Stimulated activated CD4-positive, alpha-beta T cell treated with anti-CD3 and anti-CD28 coated beads, Interleukin-2, amount 100 ng/mL, for 24 hours (primary cell): ENCODE measurements at places on chromosomes 6 and 20.

DNA sequence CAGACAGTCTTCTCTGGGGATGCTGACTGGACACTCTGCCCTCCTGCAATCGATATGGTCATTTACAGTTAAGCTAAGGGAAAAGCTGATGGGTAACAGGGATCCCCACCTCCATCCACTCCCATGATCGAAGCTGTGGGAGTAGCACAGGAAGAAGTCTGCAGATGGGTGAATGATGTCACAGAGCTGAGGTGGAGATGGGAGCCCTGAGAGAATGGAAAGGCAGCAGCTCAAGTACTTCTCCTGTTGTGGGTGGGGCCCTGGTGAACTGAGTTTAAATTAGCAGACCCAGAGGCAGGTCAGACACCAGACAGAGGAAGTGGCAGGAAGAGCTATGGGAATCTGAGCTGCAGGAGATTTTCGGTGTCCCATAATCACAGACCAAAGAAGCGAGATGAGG, 29.0 kb downstream of the HDGFL1 start:
- DNase-seq = no peak

DNA sequence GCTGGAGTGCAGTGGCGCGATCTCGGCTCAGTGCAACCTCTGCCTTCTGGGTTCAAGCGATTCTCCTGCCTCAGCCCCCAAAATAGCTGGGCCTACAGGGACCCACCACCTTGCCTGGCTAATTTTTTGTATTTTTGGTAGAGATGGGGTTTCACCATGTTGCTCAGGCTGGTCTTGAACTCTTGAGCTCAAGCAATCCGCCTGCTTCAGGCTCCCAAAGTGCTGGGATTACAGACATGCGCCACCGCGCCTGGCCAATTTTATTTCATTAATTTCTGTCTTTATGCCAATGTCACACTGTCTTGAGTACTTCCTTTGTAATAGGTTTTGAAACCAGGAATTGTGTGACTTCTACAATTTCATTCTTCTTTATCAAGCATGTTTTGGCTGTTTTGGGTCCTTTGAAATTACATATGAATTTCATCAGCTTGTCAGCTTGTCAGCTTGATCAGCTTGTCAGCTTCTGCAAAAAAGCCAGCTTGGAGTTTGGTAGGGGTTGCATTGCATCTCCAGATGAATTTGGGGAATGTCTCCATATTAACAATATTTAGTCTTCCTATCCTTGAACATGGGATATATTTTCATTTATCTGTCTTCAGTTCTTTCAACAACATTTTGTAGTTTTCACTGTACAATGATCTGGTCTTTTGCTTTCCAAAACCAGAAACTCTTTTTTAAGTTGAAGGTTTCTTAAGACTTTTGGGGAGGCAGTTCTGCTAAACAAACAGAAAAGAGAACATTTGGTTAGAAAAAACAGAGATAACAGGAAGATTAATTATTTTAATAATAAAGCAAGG, 20.8 kb downstream of the ZFAND3 start:
- no peak for DNase-seq

DNA sequence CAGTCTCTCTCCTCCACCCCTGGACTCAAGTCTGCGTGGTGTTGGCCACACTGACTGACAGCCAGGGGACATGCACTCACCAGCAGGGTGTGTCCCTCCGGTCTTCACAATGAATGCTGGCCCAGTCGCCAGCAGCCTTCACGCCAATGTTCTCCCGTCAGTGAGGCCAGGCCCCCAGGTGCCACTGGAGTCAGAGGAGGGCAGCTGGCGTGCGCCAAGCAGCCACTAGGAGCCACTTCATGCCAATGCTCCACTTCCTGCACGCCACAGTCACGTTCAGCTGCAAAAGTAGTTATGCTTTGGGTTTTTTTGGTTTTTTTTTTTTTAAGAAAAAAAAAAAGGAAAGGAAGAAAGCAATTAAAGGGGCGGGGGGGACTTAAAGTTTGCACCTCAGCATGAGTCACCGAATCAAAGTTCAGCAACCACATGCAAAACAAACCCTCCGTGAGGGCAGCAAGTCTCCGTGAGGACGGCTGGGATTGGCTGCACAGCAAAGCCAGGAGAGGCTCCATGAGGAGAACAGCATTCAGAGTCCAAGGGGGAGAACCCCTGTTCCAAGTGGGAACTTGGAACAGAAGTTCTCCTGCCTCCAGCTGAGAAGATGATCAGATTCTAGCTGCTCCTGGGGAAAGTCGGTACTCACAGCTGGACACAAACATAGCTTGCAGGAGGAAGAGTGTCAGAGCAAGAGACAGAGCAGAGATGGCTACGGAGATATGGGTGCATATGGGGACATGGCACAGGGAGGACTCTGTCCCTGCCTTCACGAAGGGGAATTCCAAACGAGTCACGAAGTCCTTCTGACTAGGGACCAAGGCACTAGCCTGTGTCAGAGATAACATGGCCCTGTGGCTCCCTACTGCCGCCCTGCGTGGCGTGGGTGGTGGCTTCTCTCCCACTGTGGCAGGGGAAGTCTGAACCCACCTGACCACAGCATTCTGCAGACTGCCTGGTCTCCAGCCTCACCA, at the start of gene ZC3H12D:
ZC3H12D (minus strand) TSS at position 282 of the 968 bp plus-strand sequence. CDS start 10,471 bp downstream, outside the sequence.
- peak; percentile 81 for DNase-seq

DNA sequence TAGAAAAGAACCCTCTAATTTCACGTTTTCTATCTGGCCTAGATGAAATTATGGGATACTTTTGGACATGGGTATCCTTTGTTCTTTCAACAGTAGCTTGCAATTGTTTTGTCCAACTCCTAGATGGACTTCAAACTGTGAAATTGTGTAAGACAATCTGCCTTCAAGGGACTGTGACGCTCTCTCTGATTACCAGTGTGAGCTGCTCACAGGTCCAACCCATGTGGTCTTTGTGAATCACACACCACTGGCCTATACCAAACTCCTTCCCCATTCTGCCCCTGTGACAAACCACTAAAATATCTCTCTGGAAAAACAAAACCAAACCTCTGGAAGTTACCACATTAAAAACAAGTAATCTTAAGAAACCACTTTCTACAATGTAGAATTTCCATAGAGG, 59.5 kb downstream of the NINL start:
- DNase-seq = no peak

DNA sequence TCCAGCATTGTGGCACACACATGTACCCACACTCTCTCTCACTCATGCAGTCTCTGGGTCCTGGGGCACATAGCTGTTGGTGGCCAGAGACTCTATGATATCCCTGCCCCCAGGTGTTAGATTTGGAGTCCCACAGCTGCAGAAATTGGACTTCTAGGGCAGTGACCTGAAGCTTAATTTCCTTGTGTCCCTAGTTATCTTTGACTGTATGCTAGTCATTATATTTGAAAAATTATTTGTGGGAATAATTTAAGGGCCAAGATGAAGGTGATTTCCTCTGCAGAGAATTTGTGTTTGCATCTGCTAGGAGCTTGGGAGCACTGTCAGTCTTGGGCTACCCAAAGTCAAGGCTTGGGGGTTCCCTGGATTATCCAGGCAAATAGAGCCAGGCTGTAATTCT, 50.1 kb downstream of the ZBTB9 start:
- DNase-seq = no peak

GRCh38 chr6:49453221-49453620, 9.8 kb downstream of the MMUT start:
- DNase-seq = no peak

DNA sequence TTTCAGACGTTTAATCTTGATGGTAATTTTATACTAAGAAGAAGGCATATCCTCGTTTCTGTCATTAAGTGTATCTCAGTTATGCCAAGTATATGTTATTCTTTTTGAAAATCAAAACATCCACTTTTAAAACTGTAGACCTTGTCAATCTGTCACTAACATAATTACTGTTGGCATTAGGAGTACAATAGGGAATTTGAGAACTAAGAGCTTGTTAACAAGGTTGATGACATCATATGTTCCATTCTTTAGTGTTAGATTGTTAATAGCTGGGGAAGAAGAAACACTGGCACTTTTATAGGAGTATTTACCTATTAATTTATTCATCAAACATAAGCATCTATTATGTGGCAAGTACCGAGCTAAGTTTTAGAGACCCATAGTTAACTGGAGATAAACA, 76.2 kb downstream of the MAP3K4 start:
- no peak for DNase-seq

DNA sequence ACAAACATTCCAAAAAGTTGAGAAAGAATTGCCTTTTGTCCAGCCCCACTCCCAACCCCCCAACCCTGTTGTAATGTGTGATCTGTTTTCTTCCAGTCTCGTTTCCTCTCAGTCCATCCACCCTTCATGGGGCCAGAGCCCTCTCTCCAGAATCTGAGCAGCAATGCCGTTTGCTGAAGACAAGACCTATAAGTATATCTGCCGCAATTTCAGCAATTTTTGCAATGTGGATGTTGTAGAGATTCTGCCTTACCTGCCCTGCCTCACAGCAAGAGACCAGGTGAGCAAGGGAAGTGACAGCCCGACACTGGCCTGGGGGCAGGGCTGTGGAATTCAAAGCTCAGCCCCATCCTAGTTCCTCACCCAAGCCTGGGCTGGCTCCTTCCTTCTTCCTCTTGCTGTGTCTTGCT, 7.8 kb downstream of the MAVS start:
- DNase-seq = no peak

GRCh38 chr20:9253006-9253539, 184.2 kb downstream of the PLCB4 start:
- DNase-seq = no peak

DNA sequence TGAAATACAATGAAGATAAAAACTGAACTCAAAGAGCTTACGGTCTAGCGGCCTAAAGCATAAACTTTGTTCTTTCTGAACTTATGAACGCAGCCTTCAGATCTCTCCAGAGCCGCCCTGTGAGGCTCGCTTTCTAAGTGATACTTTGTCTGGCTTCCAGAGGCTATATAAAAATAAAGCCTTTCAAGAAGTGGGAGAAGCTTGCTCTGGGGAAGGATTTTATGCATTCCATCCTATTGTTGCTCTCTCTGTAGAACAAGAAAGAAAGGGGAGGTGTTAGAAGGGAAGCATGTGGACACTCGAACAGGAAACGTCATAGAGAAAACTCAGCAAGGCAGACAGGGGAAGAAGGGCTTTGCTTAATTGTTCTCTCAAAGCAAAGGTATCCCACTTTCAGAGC, 77.0 kb downstream of the TBX18 start:
- DNase-seq = no peak

DNA sequence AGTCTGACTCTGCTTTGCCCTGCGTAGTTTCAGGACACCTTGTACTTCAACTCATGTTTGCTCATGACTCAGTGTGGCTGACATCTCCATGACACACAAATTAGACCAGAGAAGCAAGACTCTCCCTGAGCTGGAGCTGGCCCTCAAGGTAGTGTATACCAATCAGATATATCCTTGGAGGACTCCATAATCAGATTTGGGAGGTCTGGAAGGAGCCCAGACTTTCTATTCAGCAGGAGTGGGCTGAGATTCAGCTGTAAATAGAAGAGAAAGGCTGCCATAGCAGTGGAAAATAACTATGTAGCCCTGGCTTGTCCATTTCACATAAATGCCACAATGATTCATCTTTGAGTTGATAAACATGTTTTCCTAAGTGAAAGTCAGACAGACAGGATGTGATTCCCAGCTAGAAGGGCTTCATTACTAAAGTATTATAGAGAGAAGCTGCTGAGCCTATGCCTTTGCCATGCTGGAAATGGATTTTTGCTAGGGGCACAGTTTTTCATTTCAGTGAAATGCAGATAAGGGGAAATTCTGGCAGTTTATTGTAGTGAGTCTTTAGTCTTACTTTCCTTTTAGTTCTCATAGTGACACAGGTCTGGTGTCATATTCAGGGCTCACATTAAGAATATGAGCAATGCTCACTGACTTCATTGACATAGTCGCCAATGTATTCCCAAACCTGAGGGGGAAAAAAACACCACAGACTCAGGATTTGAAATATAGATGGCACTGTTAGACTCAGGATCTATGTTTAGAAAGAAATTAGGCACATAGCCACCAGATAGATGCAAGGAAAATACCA, 95.3 kb downstream of the CLVS2 start:
- no peak for DNase-seq

GRCh38 chr6:7879043-7879442, 31.5 kb downstream of the TXNDC5 start:
- DNase-seq = no peak

DNA sequence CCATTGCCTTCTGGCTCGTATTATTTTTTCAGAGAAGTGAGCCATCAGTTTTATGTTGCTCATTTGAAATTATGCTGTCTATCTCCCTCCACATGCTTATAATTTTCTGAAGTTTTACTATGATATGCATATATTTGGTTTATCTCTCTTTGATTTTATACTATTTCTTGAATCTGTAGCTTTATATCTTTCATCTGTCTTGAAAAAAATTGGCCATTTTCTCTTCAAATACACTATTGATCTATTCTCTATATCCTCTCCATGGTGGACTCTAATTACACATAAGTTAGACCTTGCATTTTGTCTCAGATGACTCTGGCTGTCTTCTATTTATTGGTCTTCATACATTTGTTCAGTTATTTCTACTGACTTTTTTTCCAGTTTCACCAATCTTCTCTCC, 13.7 kb upstream of the COL19A1 start:
- no peak for DNase-seq

GRCh38 chr6:71463061-71463460, 174.4 kb downstream of the OGFRL1 start:
- DNase-seq = no peak

- no peak for DNase-seq
These were observed 12.7 kb downstream of the SPDEF start for GRCh38 chr6:34543421-34543820.

GRCh38 chr20:54573838-54574237, 98.4 kb downstream of the DOK5 start:
- DNase-seq = no peak

GRCh38 chr6:110408901-110409300, 6.5 kb downstream of the DDO start:
- DNase-seq = no peak

DNA sequence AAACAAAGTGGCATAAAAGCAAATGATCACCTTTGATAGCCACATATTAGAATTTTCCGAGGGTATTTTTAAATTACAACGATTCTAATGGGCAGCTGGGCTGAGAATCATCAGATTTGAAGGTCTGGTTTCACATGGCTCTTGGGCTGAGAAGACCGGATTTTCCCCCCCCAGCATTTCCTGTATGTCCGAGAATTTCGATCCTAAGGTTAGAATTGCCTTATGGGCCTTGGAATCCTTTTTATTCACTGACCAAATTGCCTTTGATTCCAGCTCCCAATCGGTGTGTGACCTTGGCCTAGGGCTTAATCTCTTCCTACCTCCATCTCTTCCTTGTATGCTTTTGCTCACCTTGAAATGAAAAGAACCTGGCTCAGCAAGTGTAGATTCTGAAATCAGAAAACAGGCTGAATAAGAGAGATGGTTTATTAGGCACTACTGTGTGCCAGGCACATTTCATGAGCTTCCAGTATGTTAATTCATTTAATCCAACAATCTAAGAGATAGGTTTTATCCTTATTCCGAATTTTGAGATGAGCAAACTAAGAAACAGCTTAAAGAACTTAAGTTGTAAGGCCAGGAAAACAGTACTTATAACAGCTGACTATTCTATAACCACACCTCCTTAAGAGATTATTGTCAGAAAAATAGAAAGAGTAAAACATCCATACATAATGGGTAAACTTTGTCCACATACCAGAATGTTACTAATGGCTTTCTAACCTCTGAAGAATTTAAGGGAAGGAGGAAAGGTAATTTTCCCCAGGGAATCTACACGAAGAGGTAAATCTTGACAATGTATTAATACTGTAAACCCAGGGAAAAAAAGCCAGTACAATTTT, 39.4 kb downstream of the HFE start:
- DNase-seq = no peak
